Glutamatergic neuron (in vitro differentiated cells): ENCODE measurements at places on chromosomes 12 and 14. TPM values are rescaled to one million over a fixed set of nuclear protein-coding genes. Genes with fewer than 3 reads are reported as not detected.

DNA sequence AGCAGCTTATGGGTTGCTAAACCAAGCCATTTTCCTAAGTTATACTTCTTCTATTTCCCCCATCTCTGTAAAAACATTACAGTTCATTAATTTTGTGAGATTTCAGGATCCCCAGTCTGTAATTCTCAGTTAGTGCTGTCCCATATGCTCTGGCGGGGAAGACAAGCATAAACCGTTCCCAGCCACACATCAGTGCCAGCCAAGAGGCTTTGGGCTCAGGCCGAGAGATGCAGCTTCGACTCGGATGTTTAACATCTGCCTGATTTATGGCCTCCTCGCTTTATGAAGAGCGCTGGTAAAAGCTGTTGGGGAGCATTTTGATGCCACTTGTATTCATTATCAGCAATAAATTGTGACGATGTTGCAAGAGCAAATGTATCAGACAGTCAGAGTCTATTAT is 349.1 kb upstream of the CCDC196 start:
- DNase-seq: no peak

- DNase-seq: no peak
Measured at GRCh38 chr14:74569387-74569786, 42.6 kb downstream of the LTBP2 start.

DNA sequence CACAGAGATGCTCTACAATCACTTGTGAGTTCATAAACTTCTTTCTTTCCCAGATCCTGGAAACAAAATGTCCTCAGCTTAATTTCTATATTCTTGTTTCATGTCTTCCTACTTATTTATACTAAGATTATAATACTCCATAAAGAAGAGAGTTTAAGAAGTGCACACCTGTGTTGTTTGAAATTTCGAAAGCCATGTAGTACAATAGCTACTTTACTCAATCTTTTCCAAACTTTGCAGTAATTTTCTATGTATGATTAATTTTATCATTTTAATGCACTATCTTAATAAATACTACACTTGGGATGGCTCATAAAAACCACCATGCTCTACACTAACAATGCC is 300 bp upstream of the TTC5 start:
- no peak for DNase-seq

- no peak for DNase-seq
Measured at GRCh38 chr14:98932431-98933325, 339.3 kb downstream of the BCL11B start.

GRCh38 chr12:10293570-10294227 is 14.0 kb upstream of the KLRD1 start:
- no peak for DNase-seq

The CISTR gene
- not detected for total RNA-seq

- no peak for DNase-seq
Measured at GRCh38 chr14:69842686-69843420, 36.4 kb upstream of the SMOC1 start.

DNA sequence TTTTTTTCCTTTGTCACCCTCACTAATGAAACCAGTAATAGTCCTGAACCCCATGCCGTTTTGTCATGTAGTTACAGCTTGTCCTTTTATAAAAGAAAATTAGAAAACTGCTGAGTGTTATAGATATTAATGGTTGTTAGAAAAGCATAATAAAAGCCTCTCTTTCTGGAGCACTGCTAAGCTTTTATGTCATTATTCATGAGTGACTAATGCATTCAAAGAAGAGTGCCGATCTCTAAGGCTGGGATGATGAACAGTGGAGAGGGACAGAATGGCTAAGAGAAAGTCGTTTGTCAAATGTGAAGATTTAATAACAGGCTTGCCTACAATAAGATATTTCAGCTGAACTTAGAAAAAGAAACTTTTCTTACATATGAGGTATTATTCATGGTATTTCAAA is 121.6 kb downstream of the MGAT4C start:
- DNase-seq: no peak

The CLEC1B gene
- total RNA-seq: not detected

The FOXN4 gene
- 0.61 TPM for total RNA-seq

DNA sequence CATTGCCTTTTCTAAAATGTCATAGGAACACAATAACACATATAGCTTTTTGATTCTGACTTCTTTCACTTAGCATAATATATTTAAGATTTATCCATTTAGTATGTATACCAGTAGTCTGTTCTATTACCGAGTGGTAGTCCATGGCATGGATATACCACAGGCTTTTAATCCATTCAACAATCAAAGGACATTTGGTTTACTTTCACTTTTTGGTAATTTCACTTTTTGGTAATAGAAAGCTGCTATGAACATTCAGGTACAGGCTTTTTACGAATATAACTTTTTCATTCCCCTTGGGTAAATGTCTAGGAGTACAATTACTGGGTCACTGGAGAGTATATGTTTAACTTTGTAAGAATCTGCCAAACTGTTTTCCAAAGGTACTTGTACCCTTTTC is 100.7 kb upstream of the PRICKLE1 start:
- DNase-seq: no peak

GRCh38 chr14:57526942-57527341 is 33.3 kb upstream of the CCDC198 start:
- no peak for DNase-seq

DNA sequence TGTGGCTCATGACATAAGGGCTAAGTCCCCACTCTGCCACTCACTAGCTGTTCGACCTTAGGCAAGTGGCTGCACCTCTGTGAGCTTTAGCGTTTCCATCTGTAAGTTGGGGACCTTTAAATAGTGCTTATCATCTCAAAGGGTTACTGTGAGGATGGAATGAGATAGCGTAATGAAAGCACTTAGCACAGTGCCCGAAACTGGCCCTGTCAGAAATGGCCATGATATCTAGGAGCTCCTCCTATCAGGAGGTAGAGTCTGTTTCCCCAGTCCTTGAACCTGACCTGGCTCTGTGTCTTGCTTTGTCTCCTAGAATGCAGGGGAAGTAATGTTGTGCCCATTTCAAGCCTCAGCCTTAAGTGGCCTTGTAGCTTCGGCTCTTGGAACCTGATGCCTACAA is 211.0 kb downstream of the RBM19 start:
- DNase-seq: no peak

The OR6C2 gene
- total RNA-seq: not detected

The LRP1-AS gene
- total RNA-seq: not detected

The EIF2S3B gene
- total RNA-seq: 4.1 TPM

DNA sequence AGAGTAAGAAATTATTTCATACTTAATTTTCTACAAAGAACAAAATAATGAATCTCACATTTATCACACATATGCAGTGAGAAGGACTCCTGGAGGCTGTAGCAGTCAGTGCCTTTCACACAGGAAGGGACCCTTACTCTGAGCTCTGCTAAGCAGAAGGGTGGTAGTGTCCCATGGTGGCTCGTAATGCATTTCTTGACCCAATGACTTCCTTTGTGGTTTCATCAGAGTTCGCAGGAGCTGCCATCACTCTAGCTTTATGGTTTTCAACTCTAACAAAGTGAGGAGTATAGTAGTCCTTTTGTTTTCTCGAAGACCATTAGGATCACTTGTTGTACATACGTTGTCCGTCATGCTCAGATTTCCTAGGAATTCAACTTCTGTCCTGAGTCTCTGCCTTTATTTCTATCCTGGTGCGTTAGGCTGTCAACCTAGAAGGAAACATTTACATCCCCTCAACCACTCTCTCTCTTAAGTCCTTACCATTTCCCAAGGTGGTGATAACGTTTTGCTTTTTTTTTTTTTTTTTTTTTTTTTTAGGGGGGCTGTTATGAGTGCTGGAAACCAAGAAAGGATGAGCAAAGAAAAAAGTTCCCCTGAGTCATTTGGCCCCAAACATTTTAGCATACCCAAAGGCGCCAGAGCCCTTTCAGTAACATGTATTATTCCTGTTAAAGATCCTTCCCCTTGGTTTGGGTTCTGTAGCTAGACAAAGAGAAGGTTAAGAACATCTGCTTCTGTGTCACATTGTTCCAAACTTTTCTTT is 37.2 kb downstream of the GABARAPL1 start:
- DNase-seq: no peak

GRCh38 chr12:67388331-67389138 is 119.4 kb downstream of the CAND1 start:
- DNase-seq: peak; percentile 25

DNA sequence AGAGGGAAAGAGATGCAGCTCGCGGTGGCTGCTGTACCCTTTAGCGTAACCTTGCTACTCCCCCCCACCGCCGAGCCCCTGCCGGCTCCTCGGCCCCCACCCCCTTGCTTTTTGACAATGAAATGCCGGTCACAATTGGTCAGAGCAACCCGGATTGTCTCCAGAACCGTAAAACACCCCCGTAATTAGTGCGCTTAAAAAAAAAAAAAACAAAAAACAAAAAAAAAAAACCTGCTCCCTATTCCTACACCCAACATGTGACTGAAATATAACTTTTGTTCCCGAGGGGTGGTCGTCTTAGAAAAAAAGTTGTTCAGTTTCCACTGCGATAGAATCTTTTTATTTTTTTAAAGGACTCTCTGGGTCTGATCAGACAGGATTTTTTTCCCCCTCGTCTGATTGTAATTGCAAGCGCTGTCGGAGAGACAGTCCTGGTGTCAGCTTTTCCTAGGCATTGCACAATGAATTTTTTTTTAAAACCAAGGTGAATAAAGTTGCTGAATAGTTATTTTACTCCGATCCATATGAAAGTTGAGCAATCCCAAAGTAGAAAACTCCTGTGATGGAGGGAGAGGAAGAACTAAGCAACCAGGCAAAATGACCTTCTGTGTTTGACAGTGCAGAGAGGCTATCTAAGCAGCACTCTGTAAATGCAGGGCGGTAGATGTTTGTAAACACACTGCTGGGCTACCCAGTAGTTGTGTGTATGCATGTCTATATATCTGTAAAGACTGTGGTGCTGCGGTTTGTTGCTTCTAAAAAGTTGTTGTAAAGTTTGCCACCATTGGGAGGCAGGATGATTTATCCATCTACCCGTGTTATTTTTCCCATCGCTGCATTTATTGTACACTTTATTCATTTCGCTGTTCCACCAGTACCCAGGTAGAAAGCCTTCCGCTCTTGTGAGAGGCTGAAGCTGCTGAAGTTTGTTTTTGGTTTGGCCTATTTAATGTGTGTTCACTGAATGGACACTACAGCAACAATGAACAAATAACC is 1.1 kb downstream of the ETV6 start:
- DNase-seq: no peak

- no peak for DNase-seq
Measured at GRCh38 chr14:56423544-56423943, 156.1 kb upstream of the TMEM260 start.

The GLIPR1L1 gene
- total RNA-seq: not detected

- DNase-seq: peak; percentile 57
Measured at GRCh38 chr14:36556811-36557433, 25.5 kb downstream of the NKX2-8 start.

The HPD gene
- not detected for total RNA-seq

DNA sequence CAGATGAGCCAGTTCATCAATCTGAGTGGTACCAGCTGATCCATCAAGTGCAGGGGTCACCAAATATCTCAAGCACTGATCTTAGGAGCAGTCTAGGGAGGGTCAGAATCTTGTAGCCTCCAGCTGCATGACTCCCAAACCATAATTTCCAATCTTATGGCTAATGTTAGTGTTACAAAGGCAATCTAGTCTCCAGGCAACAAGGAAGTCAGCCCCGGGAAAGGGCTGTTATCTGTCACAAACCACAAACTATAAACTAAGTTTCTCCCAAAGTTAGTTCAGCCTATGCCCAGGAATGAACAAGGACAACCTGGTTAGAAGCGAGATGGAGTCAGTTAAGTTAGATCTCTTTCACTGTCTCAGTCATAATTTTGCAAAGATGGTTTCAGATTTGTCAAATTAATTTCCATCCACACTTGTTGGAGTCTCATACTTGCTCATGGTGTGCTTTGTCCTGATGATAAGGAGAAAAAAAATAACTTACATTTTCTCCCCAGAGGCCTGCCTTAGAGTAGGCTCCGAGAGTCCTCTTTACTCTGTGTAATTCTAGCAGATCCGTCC is 3.9 kb upstream of the ABHD4 start:
- no peak for DNase-seq

The SERPINA10 gene
- not detected for total RNA-seq

The ADAMTS20 gene
- total RNA-seq: 7.0 TPM

- DNase-seq: no peak
Measured at GRCh38 chr14:51216602-51217001, 23.4 kb upstream of the TMX1 start.

GRCh38 chr12:38547586-38547985 is 231.0 kb downstream of the ALG10B start:
- no peak for DNase-seq

The DCTN2 gene
- total RNA-seq: 484 TPM

The AMHR2 gene
- total RNA-seq: not detected

GRCh38 chr12:44387581-44387980 is 488.5 kb downstream of the NELL2 start:
- no peak for DNase-seq

The FBXW8 gene
- 16.2 TPM for total RNA-seq

The TMEM121 gene
- total RNA-seq: 2.7 TPM

DNA sequence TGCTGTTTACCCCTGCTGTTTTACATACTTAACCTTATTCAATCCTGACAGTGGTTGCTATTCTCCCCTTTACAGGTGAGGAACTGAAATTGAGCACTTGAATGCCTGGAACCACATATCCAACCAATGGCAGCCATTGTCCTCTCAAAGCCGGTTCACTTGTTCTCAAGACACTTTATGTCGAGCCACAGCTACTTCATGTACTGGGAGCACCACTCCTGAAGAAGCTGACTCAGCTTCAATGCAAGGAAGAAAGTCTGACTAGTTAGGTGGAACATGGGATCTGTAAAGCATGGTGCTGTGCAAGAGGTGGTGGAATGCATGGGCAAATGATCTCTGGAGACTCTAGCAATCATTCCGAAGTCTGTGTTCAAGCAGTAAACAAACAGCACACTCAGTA is 113.9 kb upstream of the CPM start:
- no peak for DNase-seq

The RTL1 gene
- total RNA-seq: not detected

DNA sequence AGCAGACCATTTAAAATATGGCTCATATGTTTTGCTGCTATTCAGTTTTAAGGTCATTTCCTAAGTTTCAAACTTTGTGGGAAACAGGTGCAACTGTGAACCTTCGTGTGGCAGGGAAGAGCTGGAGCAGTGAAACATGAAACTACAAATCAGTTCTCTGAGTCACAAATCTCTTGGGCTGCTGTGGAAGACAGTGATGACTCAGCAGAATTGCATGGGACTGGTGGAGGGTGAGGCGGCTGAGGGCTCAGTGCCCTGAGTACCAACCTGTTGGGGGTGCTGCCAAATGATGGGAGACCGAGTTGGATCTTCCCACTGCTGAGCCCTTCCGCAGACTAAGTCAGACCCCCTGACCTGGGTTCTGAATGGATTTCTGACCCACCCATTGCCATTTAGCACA is 8.4 kb upstream of the CALM1 start:
- DNase-seq: no peak

- no peak for DNase-seq
Measured at GRCh38 chr12:47772094-47772660, 861 bp upstream of the SLC48A1 start.

- DNase-seq: no peak
Measured at GRCh38 chr12:54199034-54199433, 10.2 kb upstream of the SMUG1 start.

The ARHGDIB gene
- not detected for total RNA-seq
